ENCODE measurements at places on chromosomes 16 and 17.
A peak's percentile ranks its signal among the peaks of the same experiment; 100 is the strongest.

DNA sequence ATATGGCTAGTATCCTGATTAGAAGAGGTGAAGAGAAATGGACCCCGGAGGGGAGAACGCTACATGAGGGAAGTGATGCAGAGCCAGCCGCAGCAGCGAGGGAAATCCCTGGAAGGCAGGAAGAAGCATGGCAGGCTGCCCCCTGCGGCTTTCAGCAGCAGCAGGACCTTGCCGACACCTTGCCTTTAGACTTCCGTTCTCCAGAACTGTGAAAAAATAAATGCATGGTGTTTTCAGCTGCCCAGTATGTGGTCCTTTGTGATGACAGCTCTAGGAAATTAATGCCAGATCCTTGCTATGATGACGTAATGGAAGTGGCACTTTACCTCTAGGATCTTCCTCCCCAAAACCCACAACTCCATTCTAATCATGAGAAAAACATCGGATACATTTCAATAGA, 9.7 kb upstream of the ZFP1 start:
- no peak for DNase-seq

- no peak for DNase-seq
Measured at GRCh38 chr16:88755745-88756443, 29.1 kb downstream of the PIEZO1 start.

DNA sequence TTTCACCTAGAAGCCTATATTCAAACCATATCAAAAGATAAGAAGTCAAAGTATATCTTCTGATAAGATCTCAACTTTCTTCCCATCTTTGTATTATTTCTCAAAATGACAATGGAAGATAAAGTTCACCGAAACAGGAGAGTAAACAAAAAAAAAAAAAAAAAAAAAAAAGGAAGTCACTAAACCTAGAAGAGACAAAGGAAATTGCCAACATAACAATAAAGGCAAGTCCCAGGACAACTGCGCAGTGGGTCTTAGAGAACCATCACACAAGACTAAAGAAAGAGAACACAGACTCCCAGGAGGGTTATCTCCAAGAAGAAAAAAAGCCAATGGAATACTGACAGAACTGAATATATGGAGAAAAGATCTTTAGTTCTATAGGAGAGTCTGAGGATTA, 65.7 kb downstream of the SMURF2 start:
- DNase-seq: no peak

DNA sequence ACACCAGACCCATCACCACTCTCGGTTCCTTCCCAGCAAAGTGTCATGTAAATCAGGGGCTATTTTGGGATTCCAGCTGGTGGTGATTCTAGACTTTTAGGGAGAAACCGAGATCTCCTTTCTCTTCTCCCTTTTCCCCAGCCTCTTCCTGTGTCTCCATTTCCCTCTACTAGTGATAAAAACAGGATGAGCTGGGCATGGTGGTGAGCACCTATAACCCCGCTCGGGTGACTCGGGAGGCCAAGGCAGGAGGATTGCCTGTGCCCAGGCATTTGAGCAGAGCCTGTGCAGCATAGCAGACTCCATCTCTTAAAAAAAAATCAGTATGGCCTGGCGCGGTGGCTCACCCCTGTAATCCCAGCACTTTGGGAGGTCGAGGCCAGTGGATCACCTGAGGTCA, 6.1 kb downstream of the TBX21 start:
- no peak for DNase-seq

DNA sequence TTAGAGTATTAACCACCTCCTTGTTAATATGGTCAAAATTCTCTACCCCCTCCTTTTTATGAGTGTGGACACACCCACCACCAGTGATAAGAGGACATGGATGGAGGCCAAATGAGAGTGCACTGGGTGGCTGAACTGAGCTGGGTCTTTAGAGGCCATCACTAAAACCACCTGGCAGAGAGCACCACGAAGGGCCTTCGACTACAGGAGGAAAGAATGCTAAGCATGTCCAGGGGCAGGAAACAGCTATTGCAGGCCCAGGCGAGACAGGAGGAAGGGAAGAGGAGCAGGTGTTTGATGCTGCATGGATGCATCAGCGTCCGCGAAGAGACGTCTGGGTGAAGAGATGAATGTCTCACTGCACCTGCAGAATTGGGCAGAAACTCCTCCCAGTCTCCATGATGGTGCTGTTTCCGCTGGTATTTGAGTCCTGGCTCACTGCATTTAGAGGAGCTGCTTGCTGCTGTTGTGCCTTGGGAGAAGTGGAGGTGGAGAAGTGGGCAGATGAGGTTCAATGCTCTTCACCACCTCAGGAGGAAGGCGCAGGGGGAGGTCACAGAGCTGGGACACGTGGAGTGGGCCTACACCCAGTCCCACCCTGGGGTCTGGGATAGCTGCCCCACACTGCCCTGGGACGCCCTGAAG, 33.2 kb downstream of the SPHK1 start:
- DNase-seq: no peak

DNA sequence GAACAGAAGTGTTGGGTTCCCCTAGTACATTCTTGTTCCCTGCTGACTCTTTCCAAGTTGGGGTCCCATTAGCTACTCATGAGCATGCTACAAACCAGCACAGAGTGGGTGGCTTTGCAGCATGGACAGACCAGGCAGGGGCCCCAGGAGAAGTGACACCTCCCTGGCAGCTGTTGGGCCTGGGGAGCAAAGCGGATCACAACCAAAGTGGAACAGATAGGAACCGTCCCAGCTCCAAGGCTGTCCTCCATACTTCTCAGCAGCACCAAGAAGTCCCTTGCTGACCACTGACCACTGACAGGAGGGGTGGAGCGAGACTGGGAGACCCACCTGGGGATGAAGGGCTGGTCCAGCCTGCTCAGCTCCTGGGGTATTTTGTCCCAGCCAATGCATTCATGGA, 12.4 kb upstream of the GFAP start:
- no peak for DNase-seq

DNA sequence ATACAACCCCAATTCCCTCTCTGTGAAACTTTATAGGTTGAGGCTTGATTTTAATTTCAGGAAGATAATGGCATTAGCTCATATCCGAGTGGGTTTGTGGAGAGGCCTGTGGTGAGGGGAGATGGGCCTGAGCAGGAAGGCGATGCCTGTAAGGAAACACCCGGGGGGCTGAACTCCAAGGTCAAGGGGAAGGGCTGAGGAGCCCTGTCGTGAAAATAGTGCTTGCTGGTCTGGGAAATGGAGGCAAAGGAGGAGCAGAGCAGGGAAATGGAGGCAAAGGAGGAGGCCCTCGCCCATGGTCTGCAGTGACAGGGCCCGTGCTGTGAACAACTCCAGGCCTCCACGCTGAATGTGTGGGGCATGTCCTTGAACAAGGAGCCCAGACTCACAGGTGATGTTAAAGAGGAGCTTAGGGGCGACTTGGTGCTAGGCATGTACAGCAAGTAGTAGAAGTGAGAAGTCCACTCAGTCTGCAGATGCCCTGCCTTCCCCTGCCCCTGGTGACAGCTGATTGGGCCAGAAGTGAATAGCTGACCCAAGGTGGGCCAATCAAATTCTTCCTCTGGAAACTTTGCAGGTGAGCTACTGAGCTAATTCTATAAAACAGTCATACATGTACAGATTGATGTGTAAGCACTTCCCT, 38.1 kb downstream of the MRPS23 start:
- DNase-seq: no peak

DNA sequence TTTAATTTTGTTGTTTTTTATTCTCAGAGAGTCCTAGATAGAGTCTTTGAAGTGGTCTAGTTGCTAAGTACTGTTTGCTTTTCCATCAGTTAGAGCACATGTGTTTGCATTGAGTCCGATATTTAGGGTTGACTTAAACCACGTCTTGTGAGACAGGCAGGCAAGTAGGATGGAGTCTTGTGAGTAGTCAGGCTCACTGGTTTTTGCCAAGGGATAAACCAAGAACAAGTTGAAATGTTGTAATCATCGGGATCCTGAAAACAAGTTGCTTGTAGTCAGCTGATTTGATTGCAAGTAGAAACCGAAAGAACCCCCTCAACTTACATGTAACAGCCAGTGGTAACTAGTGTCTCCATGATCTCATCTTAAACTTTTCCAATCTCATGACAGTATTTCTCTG, 17.2 kb downstream of the ATP6V0A1 start:
- no peak for DNase-seq

DNA sequence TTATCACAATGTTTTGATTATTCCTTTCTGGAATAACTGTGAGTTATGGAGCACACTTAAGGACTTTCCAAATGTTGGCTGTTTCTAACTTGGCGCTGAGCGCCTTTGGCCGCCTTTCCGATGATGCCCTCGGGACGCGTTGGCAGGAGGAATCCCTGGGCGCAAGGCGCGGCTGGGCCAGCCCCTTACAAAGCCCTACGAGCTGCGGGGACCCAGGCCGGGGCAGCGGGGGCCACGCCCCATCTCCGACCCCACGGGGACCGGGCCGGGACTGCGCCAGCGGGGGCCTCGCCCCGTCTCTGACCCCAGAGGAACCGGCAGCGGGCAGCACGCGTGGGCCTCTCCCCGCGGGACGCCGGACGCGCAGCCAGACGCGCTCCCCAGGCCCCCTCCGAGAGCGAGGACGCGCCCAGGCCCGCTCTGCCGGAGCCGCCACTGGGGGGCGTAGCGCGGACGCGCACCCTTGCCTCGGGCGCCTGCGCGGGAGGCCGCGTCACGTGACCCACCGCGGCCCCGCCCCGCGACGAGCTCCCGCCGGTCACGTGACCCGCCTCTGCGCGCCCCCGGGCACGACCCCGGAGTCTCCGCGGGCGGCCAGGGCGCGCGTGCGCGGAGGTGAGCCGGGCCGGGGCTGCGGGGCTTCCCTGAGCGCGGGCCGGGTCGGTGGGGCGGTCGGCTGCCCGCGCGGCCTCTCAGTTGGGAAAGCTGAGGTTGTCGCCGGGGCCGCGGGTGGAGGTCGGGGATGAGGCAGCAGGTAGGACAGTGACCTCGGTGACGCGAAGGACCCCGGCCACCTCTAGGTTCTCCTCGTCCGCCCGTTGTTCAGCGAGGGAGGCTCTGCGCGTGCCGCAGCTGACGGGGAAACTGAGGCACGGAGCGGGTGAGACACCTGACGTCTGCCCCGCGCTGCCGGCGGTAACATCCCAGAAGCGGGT, at the start of gene GAA:
Gene GAA (plus strand): TSS at position 571 of the 935 bp plus-strand sequence. CDS start 3,006 bp downstream, outside the sequence.
- DNase-seq: peak; percentile 45

GRCh38 chr17:5888811-5889210, 181.4 kb upstream of the WSCD1 start:
- no peak for DNase-seq

DNA sequence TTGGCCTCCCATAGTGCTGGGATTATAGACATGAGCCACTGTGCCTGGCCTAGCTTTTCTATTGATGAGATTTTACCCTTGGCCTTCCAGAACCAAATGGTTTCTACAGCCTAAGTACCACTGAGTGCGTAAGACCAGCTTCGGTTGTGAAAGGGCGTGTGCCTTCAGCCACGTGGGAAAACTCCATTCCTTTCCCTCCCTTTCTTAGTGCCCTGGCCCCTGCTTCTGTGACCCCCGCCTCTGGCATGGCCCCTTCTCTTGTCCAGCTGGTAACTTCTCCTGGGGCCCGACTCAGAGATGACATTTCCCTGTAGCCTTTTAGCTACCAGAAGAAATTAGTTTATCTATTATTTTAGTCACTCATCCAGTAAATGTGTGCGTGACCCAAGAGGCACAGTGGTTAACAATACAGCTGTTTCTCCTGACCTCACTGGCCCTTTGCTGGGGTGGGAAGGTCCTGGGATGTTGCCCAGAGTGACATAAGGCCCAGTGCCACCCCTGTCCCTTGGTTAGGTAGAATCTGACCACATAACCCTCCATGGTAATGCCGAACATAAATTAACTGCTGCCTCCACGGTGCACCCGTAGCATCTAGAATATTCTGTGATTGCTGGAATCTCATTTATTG, 97.3 kb downstream of the PLCG2 start:
- DNase-seq: no peak

DNA sequence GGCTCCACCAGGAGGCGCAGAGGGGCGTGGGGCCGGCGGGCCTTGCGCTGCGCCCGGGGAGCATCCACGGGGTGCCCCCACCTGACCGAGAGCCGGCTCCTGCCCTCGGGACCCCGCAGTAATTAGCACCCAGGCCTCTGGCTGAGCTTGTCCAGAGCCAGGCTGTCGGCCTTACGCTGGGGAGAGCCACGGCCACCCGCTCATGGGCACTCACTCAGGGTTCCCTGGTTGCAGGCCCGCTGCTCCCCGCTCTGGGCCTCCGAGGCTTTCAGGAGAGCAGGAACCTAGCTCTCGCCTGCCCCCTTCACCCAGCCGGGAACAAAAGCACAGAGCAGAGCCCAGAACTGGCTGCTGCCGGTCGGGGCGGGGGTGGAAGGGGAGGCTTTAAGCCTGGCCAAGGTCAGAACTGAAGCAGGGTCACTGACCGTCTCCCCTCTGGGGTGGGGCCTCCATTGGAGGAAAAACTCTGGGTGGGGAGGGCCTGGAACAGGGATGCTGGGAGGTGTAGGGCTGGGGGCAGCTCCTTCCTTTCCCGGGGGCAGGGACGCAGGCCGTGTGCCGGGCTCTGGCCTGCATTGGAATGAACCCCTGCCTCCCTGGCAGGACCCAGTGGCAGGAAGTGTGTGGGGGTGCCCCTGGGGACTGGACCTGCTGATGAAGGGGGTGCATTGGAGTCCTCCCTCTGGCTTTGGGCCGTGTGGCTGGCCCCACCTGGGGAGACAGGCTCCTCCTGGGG, 12.3 kb downstream of the GLIS2 start:
- no peak for DNase-seq

DNA sequence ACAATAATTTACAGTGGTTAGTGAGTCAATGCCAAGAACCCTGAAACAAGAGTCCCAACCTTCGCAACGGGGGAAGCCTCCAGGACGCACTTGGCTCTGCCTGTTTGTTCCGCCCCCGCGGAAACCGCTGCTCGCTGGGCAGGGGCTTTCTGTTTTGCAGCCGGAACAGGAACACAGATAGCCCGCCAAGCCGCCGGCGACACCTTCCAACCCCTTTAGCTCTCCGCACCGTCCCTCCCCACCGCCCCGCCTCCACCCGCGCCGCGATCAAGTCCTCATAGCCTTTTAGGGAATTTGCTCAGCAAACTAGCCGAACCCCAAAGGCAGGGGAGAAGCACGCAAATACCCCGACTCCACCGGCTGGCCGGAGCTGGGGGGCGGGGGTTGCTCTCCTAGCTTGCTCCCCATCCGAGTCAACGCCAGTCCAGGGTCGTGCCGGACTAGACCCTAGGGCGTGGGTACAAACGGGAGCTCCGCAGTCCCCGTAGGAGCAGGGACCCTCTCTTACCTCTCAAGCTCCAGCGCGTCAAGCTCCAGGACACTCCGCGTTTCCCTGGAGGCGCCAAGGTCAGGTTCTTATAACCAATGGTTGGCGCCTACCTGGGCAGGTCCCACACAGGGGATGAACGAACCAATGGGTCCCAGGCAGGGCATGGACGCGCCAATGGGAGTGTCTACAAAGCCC, at the start of gene SLFN13:
Gene SLFN13 (minus strand): TSS at position 553 of the 685 bp plus-strand sequence. CDS start 3,086 bp downstream, outside the sequence.
- peak; percentile 71 for DNase-seq

GRCh38 chr16:90031931-90032673, 12.8 kb upstream of the DBNDD1 start:
- DNase-seq: no peak
